ENCODE measurements at places on chromosomes 5 and 9.

GRCh38 chr5:157259699-157260098 is 6.2 kb upstream of the CYFIP2 start:
- DNase-seq: no peak

DNA sequence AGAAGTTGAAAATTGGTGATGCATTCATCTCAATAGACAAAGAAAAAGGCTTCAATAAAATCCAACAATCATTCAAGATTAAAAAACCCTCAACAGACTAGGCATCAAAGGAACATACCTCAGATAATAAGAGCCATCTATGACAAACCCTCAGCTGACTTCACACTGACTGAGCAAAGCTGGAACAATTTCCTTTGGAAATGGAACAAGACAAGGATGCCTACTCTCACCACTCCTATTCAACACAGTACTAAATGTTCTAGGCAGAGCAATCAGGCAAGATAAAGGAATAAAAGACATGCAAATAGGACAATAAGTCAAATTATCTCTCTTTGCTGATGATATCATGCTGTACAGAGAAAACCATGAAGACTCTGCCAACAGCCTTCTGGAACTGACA is 1188.1 kb downstream of the DTWD2 start:
- no peak for DNase-seq

DNA sequence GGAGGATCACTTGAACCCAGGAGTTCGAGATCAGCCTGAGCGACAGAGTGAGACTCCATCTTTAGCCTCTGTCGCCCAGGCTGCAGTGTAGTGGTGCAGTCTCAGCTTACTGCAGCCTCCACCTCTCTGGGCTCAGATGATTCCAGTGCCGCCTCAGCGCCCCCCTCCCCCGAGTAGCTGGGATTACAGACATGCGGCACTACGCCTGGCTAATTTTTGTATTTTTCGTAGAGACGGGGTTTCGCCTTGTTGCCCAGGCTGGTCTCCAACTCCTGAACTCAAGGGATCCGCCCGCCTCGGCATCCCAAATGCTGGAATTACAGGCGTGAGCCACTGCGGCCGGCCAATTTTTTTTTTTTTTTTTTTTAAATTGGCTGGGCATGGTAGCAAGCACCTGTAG is 2.3 kb upstream of the HSPA9 start:
- DNase-seq: no peak

- DNase-seq: peak; percentile 43
These were observed at the start of gene CCDC152 for GRCh38 chr5:42756606-42757601. Gene CCDC152, plus strand, starts transcription at chr5:42756818. Its CDS starts 2,304 bp downstream, at chr5:42759122.

DNA sequence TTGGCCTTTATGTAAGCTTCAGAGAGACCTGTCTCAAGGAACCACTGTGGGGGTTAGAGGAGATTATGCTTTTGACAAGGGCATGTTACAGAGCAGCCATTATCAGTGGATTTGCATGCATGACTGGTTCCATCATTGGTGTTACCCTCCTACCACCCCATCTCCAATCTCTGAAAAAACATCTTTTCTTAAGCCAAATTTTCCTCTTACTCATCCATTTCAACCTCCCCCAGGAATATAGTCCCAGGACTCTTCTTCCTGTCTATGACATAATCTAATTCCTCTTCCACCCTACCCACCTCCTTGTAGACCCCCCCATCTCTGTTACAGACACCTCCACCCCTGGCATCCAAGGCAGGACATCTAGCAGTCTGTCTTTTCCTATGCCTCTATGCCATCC is 33.1 kb upstream of the ADRB2 start:
- DNase-seq: no peak

- no peak for DNase-seq
These were observed 7.8 kb downstream of the DNAJB5 start for GRCh38 chr9:34997379-34997781.

DNA sequence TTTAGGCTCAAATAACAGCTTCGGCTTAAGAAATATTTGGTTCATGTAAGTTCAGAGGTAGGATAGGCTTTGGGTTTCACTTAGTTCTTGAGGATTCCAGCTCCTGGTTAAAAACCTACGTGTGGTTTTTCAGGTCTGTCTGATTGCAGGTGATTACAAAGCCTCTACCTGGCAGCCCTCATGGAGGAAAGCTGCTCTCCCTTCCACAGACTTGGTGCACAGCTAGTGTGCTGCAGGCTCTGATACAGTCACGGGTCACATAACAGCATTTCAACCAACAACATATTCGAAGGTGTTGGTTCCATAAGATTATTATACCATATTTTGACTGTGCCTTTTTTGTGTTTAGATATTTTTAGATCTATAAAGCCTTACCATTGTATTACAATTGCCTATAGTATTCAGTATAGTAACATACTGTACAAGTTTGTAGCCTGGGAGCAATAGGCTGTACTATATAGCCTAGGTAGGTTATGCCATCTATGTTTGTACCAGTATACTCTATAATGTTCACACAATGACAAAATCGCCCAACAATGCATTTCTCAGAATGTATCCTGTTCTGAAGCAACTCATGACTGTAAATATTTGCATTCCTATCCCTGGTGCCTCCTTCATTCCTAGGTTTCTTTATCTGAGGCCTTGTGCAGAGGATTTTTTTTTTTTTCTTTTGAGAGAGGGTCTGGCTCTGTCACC is 8.0 kb upstream of the DCP2 start:
- no peak for DNase-seq
